ENCODE measurements at places on chromosomes 11 and 22.

GRCh38 chr11:132186699-132187098 lies 816.3 kb downstream of the NTM start:
- no peak for DNase-seq

DNA sequence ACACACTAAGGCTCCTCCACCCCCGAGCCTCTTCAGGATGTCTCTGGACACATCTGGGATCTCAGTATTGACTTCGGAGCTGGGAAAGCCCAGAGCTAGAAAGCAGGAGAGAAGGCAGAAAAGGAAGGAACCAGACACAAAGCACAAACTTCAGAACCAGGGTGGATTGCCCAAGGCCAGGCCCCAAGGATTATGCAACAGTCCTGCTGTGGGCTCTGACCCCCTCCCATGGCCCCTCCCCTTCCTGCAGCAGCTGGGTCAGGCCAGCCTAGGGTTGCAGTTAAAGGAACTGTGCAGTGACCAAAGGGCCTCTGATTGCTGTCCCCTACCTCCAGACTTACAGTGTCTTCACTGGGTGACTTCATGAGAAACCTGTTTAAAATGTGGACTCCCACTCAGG lies 5.3 kb downstream of the KCNE3 start:
- no peak for DNase-seq

DNA sequence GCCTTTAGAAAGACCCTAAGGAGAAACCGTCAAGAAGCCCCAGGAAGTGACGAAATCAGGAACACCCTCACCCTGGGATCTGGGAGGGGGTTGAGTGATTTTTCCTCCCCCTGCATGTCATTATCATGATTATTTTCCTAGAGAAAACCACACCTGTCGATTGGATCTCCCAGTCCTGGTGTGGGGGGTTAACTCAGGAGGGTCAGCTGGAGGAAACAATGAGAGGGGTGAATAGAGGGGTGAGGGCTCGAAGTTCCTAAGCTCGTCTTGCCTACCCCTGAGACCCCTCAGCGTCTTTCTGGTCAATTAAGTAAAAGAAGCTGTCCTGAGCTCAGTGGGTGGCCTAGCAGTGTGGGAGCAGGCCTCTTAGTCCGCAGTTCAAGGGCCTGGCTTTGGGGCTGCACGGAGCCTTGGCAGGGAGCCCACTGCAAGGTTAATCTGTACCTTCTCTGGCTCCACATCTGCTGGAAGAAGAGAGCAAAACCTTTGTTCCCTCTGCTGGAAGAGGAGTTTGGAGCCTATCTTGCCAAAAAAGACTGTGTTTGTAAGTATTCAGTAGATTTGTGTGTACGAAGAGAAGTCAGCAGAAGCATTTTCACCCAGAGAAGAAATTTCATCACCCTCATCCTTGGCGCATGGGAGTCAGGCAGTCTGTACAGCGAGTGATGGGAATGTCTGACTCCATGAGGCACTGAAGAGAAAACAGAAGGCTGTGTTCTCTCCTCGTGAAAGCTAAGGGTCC lies 34.2 kb upstream of the FTH1 start:
- DNase-seq: no peak

- DNase-seq: no peak
These were observed 1290.4 kb downstream of the BRD1 start for GRCh38 chr22:48537343-48537680.

- no peak for DNase-seq
These were observed 49.3 kb downstream of the SCUBE1 start for GRCh38 chr22:43293655-43294392.

DNA sequence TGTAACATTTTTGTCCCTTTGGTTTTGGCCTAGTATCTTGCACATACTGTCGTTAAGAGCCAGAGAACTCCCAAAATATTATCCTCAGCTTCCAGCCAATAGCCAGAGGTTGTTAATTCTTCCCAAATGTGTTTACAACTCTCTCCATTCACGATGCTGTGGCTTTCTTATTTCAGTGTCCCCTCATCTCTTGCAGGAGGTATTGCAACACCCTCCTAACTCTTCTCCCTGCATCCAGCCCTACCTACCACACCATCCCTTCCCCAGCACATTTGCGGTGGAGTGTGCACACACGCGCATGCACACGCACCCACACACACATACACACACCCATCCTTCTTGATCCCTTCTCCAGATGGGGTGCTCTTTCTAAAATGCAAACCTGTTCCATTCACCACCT lies 75.6 kb upstream of the LMO2 start:
- no peak for DNase-seq

DNA sequence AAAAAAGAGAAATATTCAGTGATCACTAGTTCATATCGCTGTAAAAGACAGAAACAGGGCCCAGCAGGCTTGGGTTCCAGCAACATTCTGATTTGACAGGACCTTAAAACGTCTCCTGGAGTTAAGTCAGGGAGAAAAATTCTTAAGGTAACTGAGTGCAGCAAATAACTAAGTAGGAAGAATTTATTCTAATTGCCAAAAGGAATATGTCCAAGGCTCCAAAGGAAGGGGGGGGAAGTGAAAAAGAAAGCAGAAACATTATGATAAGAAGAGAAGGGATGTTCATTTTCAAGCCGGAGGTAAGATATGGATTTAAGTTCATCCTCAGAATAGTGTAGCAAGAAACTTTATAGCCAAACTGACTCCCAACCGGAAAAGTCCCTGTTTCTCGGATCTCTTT lies 90.4 kb downstream of the WT1 start:
- DNase-seq: no peak

- DNase-seq: no peak
These were observed 2.7 kb downstream of the MDK start for GRCh38 chr11:46383974-46384701.

DNA sequence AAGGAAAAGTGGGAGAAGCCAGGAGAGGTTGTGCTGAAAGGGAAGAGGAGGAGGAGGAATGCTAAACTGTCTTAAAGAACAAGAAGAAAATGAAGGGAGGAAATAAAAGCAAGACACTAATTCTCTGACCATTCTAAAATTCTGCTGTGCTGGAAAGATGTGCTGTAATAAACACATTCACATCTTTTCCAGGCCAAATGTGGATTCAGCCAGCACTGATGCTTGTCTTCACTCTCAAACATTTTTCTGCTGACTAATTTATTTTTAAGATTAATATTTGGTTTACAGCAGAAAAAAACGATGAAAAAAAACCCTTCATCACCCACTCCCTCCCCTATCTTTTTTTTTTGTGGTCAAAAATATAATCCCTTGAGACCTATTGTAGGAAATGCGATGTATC lies 223.6 kb downstream of the SWAP70 start:
- no peak for DNase-seq

- DNase-seq: no peak
These were observed 40.9 kb downstream of the RNF141 start for GRCh38 chr11:10499874-10500601.

DNA sequence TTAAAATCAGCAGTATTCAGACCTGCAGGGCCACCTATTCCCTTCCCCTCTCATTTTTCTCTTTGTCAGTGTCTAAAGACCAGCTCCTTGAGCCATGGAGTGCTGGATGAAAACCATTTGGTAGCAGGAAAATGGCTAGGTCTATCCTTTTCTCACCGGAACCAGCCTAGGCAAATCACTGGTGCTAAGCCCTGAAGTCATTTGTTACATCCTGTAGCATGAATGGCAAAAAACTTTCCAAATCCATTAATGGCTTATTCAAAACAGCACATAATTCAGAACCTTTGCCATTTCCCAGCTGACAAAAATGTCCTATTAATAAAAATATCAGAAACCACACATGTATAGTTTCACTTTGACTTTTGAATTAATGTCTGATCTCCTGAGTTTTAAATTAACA lies 209.5 kb upstream of the E2F8 start:
- no peak for DNase-seq

DNA sequence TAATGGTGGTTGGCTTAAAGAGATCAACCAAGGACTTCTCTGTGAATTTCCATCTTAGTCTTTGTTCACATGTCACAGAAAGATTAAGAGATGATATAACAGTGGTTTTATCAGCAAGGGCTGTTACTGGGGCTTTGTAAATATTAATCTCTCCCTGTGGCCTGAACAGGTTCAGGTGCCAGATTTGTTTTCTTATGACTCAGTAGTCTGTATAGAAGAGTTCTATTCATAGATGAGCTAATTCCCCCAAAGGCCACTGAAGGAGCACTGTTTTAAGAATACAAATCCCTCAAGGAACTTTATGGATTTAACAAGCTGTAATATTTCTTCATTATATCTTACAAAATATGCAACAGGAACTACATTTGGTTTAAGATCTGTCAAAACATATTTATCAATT lies 50.4 kb downstream of the TCP11L1 start:
- peak; percentile 11 for DNase-seq

- DNase-seq: no peak
These were observed 852.6 kb upstream of the RAG2 start for GRCh38 chr11:37450613-37451012.

- no peak for DNase-seq
These were observed 28.9 kb downstream of the CLMP start for GRCh38 chr11:123166071-123166559.

DNA sequence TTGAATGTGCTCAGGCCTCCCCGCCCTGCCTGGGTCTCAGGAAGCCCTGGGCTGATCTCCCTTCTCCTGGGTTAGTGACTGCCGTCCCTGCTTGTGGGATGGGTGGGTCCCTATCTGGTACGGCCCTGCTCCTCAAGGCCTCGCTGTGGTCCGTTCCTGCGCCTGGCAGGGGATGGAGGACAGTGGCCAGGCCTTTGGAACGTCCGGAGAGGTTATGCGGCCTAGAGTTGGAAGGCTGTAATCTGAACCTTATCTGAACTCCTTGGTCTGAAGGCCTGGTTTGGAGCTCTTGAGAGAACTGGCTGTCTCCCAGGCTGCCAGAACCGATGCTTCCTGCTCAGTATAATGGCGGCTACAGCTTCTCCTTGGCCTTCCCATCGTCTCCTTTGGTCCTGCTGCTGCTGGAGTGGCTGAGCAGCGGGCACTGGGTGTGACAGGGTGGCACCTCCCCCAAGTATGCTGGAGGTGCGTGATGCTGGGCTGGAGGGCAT lies 72.8 kb downstream of the FLI1 start:
- no peak for DNase-seq

DNA sequence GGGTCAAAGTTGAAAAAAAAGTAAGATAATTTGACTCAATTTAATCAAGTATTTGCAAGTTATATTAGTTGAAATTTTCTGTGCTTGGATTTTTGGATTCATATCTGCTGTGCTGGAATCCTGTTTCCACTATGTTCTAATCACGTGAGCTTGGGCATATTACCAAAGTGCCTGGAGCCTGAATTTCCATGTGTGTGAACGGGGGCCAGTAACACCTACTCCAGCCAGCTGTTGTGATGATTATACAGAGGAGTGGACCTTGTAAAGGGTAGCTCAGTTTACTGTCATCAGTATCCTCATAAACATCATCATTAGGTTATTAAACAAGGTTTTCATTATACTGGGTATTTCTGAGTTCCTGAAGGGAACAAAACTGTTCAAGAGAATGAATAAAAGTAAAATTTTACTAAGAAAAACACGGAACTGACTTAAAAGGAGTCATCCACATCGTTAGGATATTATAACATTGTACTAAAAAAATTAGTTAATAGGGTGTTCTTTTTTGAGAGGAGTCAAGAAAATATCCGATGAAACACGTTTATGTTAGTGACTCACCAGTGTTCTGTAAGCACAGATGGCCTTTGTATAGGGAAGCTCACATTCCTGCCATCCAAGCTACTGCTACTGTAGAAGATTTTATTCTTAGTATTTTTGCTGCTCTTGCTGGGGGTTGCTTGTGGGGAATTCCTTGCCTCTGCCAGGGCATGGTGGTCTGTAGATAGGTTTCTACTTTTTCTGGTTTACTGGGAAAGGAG lies 144.1 kb downstream of the ARHGAP42 start:
- DNase-seq: peak; percentile 31

GRCh38 chr11:124285610-124286344 lies 28.0 kb downstream of the OR8D1 start:
- peak; percentile 67 for DNase-seq

- no peak for DNase-seq
These were observed 1.0 kb downstream of the PIM3 start for GRCh38 chr22:49961601-49962011.

GRCh38 chr11:3904228-3904627 lies 48.8 kb downstream of the STIM1 start:
- DNase-seq: no peak

GRCh38 chr11:120178561-120179056 lies 32.2 kb upstream of the OAF start:
- no peak for DNase-seq

- DNase-seq: no peak
These were observed 1375.9 kb upstream of the RAG2 start for GRCh38 chr11:37973941-37974340.

DNA sequence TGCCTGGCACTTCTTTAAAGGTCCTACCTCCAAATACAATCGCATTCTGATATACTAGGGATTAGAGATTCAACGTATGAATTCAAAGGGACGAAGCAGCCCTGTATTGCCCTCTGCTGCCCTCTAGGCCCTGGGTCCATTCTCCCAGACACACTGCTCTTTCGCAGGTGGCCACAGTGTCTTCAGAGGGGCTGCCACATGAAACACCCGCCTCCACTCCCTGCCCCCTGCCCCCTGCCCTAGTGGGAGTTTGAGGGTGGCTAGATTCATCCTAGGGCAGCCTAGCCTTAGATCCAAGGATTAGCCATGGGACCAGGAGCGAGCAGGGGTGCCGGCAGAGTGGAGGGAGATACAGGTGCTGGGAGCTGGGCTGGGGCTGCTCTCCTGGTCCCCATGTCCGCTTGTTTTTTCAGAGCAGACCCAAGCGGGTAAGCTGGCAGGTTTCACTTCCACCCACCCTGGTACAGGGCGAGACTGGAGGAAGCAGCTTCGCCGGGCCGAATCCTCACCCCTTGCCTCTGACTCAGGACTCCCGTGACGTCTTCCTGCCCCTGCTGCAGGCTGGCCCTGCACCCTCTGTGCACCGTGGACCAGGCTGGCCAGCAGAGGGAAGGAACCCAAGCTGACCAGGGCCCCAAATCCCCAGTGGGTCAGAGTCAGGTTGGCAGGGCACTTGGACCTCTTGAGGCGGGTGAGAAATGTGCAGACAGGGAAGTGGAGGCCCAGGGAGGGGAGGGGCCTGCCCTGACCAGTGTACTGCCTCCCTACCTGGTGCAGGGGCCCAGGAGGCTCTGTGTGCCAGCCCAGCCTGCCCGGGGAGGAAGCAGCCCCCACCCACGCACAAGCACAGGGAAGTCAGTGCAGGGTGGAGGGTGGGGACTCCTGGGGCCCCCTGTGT lies 28.4 kb upstream of the HMOX1 start:
- no peak for DNase-seq

DNA sequence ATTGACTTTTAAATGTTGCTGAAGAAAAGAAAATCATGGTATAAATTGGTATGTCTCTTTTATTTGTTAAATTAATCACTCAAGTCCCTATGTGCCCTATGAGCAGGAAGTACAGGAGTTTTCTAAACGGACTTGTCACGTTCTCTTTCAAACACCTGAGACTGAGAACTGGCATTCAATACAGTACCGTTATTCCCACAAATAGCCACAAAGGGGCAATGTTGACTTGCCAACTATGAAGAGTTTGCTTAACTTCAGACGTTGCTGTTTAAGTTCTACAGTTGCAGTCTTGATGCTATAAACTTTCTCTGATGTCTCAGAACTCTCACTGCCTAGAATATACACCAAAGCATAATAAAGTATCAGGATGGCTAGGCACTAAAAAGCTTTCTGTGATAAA lies 7.6 kb downstream of the OR56A1 start:
- DNase-seq: peak; percentile 8

Measured in astrocyte of the cerebellum (primary cell).